ENCODE measurements at places on chromosomes 6 and 20.

DNA sequence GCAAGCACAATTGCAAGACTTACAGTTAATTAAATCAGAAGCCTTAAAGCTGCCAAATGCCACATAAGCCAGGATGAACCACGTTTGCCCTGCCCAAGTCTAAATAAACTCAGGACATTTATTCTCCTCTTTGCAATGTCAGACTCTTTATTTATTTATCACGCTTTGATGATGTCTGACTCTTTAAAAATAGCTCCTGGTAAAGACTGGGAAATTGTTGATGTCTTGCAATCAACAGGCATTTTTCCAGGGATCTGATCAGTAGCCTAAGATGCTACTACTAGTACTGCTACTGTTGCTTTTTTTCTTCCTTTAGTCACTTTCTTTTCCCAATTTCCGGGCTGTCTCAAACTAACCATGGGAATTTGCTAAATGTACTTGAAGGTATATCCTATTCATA is 365.8 kb upstream of the MARCKS start:
- no peak for DNase-seq

DNA sequence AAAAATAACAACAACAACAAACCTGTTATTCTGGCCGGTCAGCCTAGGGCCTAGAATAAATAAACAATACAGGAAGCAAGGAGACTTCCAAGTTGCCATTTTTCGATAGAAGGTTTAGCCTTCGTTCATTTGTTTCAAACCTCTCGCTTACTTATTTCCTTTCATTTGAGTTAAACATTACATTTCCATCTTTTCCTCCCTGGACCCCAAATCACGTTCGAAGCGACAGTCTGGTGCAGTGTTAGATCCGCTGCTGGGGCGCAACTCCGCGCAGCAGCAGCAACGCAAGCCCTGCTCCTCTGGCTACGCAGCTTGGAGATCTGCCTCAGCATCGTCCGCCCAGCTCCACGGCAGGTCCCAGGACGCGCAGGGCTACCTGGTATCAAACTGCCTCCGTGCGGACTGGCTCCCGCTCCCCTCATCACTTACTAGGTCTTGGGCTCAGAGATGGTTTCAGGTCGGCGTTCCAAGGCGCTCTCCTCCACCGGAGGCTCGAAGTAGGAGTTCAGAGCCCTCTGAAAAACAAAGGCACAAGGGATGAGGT is 530 bp downstream of the TDP2 start:
- DNase-seq = peak; percentile 29

- DNase-seq = no peak
Observed at GRCh38 chr20:58871533-58872102, 19.1 kb downstream of the GNAS start.

- DNase-seq = no peak
Observed at GRCh38 chr6:156526081-156526480, 251.1 kb upstream of the ARID1B start.
